ENCODE measurements at places on chromosomes 7 and 10.
A peak's percentile ranks its signal among the peaks of the same experiment; 100 is the strongest.

GRCh38 chr7:131034166-131034881 is 293.4 kb upstream of the MKLN1 start:
- DNase-seq: no peak

DNA sequence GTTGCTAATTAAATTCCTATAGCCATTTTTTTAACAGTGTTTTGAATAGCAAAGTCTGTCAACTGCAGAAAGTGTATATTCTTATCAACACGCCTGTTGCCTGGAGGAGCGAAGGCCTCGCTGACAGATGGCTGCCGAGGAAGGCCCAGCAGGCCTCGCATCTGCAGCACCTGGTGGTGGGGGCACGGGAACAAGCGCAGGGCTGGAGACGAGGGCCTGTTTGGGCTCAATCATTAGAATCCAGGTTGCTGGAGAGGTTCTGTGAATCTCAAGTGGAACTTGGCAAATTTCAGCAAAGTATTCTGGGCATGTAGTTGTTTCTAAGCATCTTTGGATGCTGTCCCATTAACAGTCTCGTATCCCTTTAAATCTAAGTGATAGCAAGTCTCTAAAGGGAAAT is 66.1 kb upstream of the FAM204A start:
- no peak for DNase-seq

GRCh38 chr10:86293396-86293791 is 73.2 kb downstream of the GRID1 start:
- DNase-seq: no peak

GRCh38 chr7:24917510-24918239 is 62.3 kb downstream of the OSBPL3 start:
- DNase-seq: no peak

GRCh38 chr10:94403380-94404213 is 1.3 kb downstream of the TBC1D12 start:
- peak; percentile 84 for DNase-seq

DNA sequence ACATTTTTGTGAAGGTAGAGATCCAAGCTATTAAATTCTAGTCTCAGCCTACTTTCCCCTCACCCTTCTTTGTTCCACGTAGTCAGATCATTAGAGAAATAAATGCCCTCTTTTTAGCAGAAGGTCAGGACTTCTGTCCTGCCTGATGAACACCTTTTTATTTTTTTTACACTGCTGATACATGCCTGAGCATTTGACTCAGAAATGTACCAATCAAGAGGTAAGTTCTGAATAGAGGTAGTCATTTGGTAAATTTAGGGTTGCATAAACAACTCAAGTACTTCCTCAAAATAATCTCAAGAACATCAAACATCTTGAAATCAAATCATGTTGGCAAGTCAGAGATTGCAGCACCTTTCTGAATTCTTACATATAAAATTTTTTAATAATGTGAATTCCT is 133.7 kb downstream of the MYO3A start:
- no peak for DNase-seq

DNA sequence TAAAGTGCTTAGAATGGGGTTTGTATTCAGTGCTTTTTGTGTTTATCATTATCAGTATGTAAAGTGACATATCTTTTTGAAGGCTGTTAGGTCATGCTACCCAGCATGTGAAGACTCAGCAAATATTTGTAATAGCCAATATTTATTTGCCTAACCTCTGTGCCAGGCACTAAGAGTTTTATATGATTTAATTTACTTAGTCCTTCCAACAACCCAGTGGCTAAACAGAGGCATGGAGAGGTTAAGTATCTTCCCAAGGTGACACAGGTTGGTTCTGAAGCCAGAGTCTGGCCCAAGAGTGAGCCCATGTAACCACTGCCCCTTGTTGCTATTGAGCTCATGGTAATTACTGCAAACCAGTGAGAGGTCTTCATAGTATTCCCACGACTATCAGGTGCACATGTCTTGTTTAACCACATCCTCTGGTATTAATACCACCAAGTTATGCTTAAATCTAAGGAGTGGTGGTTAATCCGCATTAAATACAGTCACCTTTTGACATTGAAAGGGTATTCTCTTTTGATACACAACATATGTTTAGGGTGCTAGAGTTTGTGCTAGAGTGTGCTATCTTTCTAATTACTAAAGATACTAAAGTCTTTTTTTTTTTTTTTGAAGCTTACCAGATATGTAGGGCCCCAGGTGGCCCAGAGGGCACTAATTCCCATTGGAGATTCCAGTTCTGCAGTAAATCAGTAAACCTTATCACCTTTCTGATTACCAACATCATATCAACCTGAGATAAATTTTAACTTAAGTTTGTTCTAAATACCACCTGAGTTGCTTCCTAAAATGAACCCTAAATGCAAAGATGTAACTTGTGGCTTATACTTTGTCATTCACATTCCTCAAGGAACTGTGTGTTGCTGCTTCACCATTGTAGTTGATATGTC is 2.9 kb downstream of the ADD3 start:
- DNase-seq: peak; percentile 24

GRCh38 chr7:140525743-140526142 is 46.4 kb upstream of the MKRN1 start:
- DNase-seq: peak; percentile 19

DNA sequence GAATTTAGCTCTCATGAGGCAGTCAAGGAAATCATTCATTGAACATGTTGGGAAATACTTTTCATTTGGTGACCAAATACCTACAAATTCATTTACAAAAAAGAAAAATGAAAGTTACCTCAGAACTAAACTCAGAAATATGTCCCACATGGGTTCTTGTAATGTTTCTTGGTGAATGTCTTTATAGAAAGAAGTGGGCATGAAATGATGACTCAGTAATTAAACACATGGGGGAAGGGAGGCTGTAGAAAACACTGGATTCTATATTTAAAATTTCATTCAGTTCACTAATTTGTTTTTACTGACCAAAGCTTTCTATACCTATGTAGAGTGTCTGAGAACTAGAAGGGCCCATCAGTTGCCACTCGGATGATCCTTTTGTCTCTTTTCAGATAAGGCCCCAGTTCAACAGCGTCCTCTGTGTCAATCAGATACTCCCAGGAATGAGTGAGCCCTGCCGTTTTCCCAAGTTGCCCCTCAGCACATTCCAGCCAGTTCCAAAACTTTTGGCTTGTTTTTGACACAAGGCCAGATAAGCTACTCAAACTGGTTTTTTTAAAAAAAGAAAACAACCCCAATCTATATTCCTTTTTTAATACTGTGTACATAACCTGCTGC is 49.3 kb upstream of the AGBL3 start:
- DNase-seq: no peak

GRCh38 chr7:1137517-1138167 is 22.4 kb downstream of the ZFAND2A start:
- DNase-seq: no peak

GRCh38 chr7:31043051-31043471 is 9.0 kb upstream of the ADCYAP1R1 start:
- no peak for DNase-seq

- peak; percentile 58 for DNase-seq
These were observed 704 bp downstream of the TNKS2 start for GRCh38 chr10:91798649-91799611.

DNA sequence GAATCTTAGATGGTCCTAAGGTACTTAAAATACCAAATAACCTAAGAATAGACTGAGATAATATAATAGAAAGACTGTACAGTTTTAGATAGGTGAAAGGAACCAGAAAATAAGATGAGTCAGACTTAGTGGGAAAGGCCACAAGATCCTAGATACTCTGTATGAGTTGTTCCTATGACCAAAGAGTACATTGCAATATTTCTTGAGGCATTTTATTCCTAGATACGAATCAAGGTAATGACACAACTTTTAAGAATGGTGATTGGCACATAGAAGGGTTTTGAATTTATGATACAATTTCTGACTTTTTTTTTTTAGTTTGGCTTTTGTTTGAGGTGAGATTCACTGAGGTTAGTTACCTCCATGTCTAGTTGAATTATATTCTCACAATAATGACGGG is 30.2 kb downstream of the MGAM start:
- DNase-seq: peak; percentile 71

DNA sequence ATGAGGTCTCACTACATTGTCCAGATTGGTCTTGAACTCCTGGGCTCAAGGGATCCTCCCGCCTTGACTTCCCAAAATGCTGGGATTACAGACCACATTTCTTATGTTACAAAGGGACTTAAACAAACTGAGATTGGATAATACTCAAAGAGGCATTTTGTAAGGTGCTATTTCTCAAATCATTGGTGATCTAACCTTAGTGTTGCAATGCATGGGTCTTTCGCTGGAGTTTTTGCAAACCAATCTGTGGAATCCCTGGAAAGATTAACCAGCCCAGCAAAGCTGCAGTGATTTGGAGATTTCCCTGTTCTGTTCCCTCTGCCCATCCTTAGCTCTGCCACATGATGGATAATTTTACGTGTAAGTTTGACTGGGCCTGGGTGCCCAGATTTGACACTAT is 20.4 kb upstream of the ECHDC3 start:
- DNase-seq: no peak

- DNase-seq: no peak
These were observed 94.8 kb downstream of the CCDC71L start for GRCh38 chr7:106566196-106566595.
